Stimulated activated CD4-positive, alpha-beta T cell treated with anti-CD3 and anti-CD28 coated beads, TNF-alpha, amount 100 ng/mL, for 4 hours (primary cell): ENCODE measurements at places on chromosomes 4 and X.

GRCh38 chr4:2755821-2756690 is at the start of gene TNIP2:
TSS of gene TNIP2 (minus strand) at chr4:2756336. CDS start at chr4:2756289, 47 bp downstream.
- DNase-seq = peak; percentile 68

- no peak for DNase-seq
Measured at GRCh38 chr4:186304866-186305505, 39.0 kb downstream of the F11 start.

DNA sequence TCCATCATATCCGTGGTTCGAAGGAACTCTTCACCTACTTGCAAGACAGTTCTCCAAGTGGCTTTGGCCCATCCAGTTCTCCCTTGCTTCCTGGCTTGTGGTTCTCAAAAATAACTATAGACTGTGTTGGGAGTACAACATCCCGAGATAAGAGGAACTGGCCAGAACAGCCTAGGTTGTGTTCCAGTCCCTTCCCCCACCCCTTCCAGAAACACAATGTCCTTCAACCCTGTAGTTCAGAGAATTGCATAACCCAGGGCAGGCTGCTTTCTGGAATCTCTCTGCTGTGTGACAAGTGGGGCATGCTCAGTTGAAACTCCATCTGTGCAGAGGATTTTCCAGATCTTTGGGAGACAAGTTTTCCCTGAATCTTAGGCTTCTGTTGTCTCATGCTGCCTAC is 206.5 kb downstream of the PCDH10 start:
- no peak for DNase-seq

- DNase-seq = no peak
Measured at GRCh38 chr4:100367451-100367850, 150.4 kb downstream of the EMCN start.

DNA sequence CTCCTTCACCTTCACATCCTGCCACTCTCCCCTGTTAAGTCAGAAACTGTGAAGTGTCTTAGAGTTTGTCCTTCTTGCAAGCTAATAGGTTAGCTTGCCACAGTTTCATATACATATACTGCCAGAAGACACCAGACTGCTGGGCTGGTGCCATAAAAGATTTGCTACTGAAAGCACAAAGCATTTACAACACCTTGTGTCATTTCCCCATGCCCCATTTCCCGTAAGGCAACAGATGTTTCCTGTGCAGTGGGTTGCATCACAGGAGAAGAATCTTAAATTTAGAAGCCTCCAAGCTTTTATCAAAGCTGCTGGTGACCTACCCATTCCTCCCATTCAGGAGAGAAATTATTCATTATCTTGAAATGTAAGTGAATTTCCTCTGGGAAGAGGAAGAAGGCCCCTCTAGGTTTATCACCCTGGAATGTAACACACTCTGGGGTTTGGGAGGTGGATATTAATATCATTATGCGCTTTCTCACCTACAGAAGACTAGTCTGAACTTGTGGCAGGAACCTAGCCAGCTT is 34.5 kb upstream of the RAB33B start:
- no peak for DNase-seq

- DNase-seq = no peak
Measured at GRCh38 chrX:110248578-110248977, 69.3 kb downstream of the AMMECR1 start.

- DNase-seq = no peak
Measured at GRCh38 chr4:158671665-158671914, at the start of gene C4orf46. TSS of gene C4orf46 (minus strand) at chr4:158671887. CDS start at chr4:158671801, 86 bp downstream.

- DNase-seq = no peak
Measured at GRCh38 chr4:159434114-159434870, 331.4 kb downstream of the RAPGEF2 start.

GRCh38 chrX:137118136-137118535 is 84.3 kb upstream of the GPR101 start:
- DNase-seq = no peak

DNA sequence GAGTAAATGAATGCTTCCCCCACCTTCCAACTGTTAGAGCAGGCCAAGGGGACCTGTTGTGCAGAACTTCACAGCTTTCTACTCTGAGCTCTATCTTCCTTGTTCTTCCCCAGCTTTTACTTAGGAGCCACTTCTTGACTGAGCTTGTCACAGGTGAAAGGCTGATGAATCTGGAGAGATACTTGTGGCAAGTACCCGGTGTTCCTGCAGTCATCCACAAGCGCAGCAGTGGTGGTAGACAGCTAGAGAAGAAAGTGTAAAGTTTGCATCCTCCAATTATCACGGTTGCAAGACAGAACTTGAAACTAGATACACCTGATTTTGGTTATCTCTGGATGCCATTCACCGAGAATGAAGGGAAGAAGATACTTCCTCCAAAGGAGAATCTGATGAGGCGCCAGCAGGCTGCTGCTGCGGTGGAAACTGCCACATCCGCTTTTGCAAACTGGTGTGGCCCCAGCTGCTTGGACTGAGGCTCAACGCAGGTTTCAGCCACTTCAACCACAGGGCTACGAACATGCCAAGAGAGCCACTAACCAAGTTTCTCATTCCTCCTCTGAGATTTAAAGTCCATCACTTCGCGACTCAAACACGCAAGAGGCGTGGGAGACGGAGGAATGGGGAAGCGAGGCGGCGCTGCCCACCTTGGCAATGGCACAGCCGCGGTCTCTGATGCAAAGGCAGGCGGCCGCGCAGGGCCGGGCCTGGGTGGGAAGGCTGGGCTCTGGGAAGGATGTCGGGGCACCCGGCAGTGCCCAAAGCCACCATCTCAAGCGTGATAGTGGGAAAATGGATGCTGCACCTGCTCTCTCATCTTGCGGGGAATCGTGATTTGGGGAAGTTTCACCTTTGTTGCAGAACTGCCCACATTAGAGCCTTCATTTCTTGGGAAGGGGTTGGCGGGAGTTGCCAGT is 1.3 kb upstream of the FHIP1A start:
- no peak for DNase-seq

DNA sequence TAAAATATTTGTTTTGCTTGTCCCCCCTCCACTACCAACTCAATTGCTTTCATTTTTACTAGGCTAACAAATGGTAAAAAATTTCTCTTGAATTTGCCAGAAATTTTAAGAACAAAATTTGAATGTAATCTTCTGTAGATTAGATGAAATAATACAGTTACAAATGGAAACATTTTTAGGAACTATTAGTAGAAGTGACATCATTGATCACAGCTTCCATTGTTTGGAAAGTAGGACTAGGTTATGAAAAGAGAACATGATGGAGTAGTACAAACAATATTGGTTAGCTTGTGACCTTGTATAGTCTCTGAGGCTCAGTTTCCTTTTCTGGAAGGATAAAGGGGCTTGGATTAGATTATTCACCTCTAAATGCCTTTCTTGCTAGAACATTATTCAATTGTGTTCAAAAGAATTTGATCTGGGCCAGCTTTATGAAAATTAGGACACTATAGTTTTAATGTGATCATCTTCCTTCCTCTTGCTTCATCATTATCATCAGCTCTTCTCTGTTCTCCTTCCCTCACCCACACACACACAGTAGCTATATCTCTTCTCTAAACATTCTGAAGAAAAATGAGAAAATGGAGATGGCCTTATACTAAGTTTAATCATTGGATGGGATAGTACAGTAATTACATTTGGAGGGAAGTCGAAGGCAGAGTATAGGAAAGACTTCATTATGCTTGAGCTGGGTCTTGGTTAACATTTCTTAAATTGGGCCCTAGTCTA is 9.9 kb downstream of the MTMR1 start:
- DNase-seq = no peak

DNA sequence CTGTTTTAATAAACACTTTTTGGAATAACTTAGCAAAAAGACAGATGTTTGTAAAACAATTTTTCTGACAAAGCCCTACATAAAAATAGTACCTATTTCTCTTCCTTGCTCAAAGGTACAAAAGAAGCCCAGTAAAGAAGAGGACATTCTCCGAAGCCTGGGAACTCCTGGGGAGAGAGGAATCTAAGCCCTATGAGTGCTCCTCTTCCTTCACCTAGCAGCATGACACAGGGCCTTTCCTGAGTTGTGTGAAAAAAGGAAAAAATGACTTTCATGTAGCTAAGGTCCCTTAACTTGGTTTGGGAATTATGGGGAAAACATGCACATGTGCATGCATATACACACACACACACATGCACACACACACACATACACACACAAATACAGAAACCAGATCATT is 586.9 kb downstream of the TMA16 start:
- no peak for DNase-seq

GRCh38 chr4:136390824-136391223 is 1141.5 kb downstream of the PCDH18 start:
- no peak for DNase-seq
